AG09319 (cell line): ENCODE measurements at places on chromosomes 16 and 17.
A peak's percentile ranks its signal among the peaks of the same experiment; 100 is the strongest.

DNA sequence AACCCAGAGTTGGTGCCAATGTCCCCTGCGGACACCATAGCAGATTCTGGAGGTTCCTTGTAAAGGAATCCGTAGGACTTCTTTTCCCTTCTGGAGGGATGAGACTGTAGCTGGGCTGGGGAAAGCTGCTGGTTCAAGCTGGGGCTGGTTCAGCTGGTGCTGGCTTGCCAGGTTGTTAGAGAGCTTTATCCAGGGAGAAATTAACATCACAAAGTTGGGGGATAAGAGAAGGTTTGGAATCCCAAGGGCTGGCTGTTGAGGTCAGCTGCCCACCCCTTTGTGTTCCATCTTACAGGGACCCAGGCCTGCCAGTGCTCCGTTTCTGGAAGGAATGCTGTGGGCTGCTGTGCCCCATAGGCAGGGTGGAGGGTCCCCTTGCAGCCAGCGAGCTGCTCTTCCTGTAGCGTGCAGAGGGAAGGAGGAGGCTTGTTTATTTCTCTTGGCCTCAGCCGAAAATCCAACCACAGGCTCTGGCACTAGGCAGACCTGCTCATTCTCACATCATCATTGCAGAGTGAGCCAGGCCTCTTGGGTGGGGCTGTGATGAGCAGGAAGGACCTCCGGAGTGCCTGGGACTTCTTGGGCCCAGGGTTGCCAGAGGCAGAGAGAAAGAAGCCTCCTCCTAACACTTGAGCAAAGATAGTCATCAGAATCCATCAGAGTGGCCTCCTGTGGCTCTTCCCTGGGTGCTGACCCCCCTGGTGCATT is 251.1 kb downstream of the SEC14L1 start:
- DNase-seq: peak; percentile 98

DNA sequence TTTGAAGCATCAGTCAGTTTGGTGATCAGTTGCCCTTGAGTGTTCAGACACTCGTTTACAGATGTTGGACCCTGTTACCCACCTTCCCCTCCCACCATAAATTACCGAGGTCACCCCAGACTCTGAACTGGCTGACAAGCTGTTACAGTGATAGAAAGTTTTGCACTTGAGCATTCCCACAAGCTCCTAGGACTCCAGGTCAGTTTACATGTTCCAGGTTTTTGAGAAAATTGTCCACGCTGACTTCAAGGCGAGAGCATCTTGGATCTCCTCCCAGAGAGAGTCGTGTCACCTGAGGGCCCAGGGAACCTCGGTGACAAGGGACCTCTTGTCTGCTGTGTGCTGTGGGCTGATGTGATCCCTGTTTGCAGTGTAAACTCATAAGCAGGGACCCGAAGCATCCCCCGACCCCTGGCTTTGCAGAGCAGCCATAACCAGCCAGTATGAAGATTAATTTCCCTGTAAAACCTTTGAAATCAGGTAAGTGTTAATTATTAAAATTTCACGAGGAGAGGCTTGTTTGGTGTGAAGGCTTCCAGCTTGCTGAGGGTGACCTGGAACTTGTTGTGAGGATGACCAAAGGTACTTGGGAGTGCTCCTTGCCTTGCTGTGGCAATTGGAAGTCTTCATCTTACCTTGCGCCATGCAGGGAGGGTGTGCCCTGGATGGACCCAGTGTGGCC is 91.2 kb downstream of the CMIP start:
- no peak for DNase-seq

DNA sequence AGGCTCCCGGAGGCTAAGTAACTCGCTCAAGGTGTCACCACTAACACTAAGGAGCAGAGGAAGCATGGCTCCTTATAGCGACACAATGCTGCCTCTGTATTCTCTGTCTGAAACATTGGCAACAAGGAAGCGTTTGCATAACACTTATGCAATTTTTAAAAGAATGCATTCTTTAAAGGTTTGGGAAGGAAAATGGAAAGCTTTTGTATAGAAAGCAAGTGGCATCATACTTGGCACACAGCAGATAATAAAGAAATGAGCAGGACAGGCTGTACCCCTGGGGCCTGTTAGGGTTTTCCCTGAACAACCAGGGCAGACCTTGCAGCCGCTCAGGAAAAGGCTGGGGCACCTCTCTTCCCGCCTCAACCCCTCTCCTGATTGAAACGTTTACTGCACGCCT is 36.9 kb downstream of the PPL start:
- no peak for DNase-seq

DNA sequence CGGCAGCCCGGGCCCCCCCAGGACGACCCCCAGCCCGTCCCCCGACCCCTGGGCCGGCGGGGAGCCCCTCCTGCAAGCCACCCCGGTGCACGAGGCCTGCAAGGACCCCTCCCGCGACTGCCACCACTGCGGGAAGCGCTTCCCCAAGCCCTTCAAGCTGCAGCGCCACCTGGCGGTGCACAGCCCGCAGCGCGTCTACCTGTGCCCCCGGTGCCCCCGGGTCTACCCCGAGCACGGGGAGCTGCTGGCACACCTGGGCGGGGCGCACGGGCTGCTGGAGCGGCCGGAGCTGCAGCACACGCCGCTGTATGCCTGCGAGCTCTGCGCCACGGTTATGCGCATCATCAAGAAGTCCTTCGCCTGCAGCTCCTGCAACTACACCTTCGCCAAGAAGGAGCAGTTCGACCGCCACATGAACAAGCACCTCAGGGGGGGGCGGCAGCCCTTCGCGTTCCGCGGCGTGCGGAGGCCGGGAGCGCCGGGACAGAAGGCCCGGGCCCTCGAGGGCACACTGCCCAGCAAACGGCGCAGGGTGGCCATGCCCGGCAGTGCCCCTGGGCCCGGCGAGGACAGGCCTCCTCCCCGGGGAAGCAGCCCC is 15.6 kb upstream of the ZFPM1 start:
- DNase-seq: no peak

- DNase-seq: no peak
Measured at GRCh38 chr17:8881606-8882005, 14.1 kb upstream of the PIK3R6 start.
